ENCODE measurements at places on chromosomes 6 and 20. TPM values are rescaled to one million over a fixed set of nuclear protein-coding genes. Genes with fewer than 3 reads are reported as not detected.

Gene SOBP
- 18.6 TPM for total RNA-seq

Gene SLC22A2
- total RNA-seq = not detected

DNA sequence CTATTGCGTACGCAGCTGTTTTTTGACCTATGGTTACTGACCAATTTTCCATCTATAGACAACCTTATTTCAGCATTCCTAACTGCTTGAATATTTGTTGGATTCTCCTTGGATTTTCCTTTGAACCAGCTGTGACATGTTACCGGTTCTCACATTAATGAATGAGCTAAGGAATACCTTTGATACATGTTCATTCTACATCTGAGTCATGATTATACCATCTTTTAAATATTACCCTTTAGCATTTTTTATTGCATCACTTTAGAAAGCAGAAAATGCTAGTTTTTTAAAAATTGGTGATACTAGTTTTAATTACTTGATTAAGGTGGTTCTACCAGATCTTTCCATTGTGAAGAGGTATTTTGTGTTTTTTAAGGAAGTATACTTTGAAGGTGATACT, 1.9 kb upstream of the IGF2R start:
- H3K36me3 ChIP-seq = no peaks in the 10 kb centered on the region
- no peak overlapping the region for H3K27ac ChIP-seq

DNA sequence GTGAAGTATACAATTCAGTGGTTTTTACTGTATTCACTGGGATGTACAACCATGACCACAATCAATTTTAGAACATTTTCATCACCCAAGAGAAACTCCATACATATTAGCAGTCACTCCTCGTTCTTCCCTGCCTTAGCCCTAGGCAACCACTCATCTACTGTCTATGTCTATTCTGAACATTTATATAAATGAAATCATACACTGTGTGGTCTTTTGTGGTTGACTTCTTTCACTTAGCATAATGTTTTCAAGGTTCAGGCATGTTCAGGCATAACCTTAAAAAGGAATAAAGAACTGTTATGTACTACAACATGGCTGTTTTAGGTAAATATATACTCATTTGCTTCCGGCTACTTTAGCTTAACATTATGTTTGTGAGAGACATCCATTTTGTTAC, 37.3 kb downstream of the BLTP3A start:
- no peak overlapping the region for H3K27ac ChIP-seq
- no peak for DNase-seq
- no peaks in the 10 kb centered on the region for H3K4me1 ChIP-seq
- H3K36me3 ChIP-seq = peaks cover 2% of the 10 kb centered on the region

GRCh38 chr6:31573239-31574105, 1.4 kb downstream of the LTA start:
- H3K27me3 ChIP-seq = no peaks in the 10 kb centered on the region
- H3K4me3 ChIP-seq = no peak overlapping the region
- H3K36me3 ChIP-seq = no peaks in the 10 kb centered on the region
- no peak overlapping the region for H3K27ac ChIP-seq
- DNase-seq = no peak
- no peaks in the 10 kb centered on the region for H3K4me1 ChIP-seq

Measured in aorta (tissue), 5 donors.